ENCODE measurements at places on chromosomes 1 and 21. TPM values are rescaled to one million over a fixed set of nuclear protein-coding genes. Genes with fewer than 3 reads are reported as not detected.

Gene NBPF4
- not detected for total RNA-seq

DNA sequence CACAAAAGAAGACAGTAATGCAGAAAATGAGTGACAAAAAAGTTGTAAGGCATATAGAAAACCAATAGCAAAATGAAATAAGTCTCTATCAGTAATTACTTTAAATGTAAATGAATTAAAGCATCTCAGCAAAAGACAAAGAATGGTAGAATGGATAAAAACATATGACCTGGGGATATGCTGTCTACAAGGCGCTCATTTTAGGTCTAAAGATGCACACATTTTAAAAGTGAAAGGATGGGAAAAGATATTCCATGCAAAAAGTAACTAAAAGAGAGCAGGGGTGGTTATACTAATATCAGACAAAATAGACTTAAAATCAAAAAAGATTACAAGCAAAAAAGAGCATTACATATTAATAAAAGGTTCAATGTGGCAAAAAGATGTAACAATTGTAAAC is 41.2 kb downstream of the SPATA6 start:
- DNase-seq = no peak

- no peak for DNase-seq
Measured at GRCh38 chr1:153800516-153800915, 25.3 kb downstream of the SLC27A3 start.

Gene KCNQ4
- 0.33 TPM for total RNA-seq
